ENCODE measurements at places on chromosomes 6 and 20.

DNA sequence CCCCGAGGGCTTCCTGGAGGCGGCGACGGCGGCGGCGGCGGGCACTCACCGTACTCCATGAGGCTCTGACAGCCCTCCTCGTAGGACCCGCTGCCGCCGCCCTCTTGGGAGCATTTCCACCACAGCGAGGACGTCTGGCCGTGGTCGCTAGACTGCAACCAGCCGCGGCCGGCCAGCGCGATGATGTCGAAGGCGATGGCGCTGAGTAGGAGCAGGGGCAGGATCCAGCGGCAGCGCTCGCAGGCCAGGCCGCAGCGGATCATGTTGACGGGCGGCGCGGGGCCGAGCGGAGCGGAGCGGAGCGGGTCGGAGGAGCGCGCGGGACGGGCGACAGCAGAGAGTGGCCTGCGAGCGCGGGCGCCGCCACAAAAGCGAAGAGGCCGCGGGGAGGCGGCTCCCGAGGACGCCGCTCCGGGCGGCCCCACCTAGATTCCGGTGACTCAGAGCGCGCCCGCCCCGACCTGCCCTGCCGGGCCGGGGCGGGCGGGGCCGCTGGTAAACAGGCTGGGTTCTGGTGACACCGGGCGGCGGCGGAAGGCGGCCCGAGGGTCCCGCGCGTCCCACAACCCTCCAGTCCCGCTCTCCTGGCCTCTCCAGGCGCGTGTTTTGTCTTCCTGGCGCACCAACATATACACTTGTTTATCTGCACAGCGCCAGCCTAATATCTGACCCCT, at the start of gene PERP:
TSS of gene PERP (minus strand) at position 342 of the 674 bp plus-strand sequence. CDS start at position 263, 79 bp downstream.
- DNase-seq: peak; percentile 31

- no peak for DNase-seq
These were observed 32.5 kb upstream of the VEGFA start for GRCh38 chr6:43737272-43738081.

GRCh38 chr20:45695496-45695895, 6.3 kb upstream of the WFDC13 start:
- DNase-seq: no peak

DNA sequence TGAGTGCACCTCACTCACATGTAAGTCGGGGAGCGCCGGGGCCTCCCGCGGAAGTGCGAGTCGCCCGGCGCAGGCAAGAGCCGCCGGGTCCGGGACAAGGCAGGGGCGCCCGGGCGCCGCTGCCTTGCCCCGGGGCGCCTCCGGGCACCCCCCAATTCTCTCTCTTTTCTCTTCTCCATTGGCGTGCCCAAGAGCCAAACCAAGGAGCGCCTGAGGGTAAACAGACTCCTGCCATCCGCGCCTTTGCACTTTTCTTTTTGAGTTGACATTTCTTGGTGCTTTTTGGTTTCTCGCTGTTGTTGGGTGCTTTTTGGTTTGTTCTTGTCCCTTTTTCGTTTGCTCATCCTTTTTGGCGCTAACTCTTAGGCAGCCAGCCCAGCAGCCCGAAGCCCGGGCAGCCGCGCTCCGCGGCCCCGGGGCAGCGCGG, 36.8 kb downstream of the GNAS start:
- DNase-seq: no peak

GRCh38 chr6:113458368-113459010, 398.7 kb upstream of the MARCKS start:
- no peak for DNase-seq

DNA sequence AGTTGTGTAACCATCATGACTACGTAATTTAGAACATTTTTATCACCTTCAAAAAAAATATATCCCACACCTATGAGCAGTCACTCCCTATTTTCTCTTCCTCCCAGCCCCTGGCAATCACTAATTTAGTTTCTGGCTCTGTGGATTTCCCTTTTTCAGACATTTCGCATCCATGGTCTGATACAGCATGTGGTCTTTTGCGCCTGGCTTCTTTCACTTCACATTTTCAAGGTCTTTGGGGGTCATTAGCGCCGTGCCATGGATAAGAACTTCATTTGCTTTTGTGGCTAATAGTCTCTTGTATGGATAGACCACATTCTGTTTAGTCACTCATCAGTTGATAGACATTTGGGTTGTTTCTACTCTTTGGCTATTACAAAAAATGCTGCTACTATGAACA, 44.9 kb upstream of the DUSP22 start:
- DNase-seq: no peak

DNA sequence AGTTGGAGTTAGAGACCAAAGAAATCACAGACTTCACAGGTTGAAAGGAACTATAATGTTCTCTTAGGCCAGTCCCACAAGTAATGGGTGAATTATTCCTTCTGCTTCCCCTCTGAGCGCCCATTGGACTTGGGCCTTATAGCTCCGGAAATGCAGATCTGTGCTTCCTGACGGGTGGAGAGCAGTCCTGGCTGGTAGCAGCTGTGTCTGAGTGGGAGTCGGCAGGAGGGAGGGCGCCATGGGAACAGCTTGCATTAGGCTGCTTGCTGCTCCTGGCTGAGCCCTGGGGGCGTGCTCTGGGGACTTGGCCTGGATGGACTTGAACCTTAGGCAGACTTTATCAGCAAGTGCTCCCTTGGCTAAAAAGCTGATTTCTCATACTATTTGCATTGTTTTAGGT, 18.4 kb upstream of the NUP153 start:
- DNase-seq: no peak

DNA sequence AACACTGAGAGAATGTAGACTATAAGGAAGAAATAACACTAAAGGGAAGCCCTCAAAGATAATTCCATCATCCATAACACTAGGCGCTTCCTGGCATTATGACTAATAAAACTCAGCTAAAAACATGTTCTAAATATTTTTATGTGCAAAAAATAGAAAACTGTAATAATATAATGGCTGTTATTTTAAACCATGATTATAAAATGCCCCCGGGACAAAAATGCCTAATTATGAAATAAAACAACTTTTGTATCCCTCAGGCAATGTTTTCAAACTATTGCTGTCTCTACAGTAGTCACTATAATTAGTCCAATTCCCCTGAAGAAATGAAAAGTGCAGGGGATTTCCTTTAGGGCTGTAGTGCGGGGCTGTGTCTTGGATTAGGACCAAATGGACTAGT, 242.4 kb downstream of the RNF144B start:
- no peak for DNase-seq

DNA sequence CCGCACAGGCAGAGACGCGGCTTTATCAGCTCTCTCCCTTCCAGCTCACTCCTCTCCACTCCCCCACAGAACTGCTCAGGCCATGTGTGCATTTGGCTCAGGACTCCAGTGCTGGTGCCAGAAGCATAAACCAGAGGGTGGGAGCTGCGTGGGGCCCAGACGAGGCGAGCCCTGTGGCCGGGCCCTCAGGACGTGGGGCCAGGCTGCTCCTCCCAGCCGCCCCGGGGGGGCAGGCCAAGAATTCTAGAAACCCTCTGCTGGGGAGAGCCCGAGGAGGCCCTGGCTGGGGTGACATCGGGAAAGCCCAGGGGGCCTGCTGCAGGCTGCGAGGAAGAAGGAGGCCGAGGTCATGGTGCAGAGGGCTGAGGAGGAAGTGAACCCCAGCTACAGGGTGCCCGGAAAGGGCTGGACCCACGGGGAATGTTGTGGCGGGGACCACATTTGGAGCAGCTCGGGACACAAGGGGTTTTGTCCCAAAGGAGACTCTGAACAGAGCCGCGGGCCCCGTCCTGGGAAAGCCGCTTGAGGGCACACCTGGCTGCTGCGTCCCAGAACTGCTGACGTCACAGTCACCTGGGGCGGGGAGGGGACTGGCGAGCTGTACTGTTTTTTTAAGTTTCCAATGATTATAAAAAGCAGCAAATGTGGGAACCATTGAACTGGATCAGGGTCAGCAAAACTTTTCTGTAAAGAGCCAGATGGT, 107.1 kb downstream of the BANF2 start:
- DNase-seq: no peak

- no peak for DNase-seq
These were observed 17.0 kb downstream of the RAB32 start for GRCh38 chr6:146560607-146561006.

DNA sequence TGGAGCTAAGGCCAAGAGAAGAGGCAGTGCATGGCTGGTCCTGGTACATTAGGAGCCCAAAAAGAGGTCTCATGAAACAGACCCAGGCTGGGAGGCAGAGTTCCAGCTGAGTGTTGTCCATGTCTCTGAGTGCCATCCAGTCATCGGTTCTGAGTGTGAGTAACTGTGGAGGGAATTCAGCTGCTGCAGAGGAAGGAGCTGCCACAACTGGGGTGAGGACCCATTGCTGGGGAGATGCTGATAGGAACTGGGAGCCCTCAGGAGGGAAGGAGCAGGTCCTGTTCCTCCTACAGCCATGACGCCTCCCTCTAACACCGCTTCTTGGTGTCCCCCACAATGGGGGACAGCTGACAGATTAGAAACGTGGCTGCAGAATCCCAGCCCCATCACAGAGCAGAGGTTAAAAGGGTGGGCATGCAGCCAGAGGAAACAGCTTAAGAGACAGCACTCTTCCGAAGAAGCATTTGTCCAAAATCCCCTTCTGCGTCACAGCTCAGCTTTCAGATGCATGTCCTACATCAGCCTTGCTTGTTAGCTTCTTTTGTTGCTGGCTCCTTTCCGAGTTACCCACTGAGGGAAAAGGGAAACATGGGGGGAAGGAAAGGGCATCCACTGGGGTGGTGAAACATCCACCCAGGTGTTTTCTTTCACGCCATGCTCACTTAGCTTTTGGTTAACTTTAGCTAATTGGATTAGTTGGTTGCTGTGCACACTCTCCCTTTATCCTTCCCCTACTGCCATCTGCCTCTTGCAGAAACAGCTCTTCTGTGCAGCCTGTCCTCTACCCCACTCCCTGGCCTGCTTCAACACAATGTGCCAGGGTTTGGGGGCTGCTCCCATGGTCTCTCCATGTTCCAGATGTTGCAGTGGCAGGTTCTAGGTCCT, 239.2 kb downstream of the SYNDIG1 start:
- no peak for DNase-seq

GRCh38 chr6:56497240-56497639, 145.4 kb downstream of the DST start:
- no peak for DNase-seq

GRCh38 chr20:1784586-1784985, 110.6 kb upstream of the SIRPA start:
- DNase-seq: no peak

DNA sequence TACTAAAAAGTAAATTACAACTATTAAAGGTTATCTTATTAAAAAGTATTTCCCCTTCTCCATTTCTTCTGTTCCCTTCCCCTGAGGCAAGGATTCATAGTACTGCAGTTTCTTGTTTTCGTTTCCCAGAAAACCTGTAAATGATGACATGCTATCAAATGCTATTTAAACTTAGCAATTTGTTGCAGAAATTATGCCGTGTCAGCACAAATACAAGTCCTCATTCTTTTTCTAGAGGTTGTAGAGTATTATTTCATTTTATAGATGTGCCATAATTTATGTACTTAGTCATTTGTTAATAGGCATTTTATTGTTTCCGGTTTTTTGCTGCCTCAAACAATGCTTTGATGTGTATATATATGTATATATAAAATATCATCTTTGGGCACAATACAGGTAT, 268.4 kb downstream of the PLCB1 start:
- DNase-seq: no peak

GRCh38 chr6:45394586-45395095, 16.9 kb upstream of the SUPT3H start:
- no peak for DNase-seq

GRCh38 chr6:144585217-144585814, 300.2 kb downstream of the UTRN start:
- DNase-seq: no peak

DNA sequence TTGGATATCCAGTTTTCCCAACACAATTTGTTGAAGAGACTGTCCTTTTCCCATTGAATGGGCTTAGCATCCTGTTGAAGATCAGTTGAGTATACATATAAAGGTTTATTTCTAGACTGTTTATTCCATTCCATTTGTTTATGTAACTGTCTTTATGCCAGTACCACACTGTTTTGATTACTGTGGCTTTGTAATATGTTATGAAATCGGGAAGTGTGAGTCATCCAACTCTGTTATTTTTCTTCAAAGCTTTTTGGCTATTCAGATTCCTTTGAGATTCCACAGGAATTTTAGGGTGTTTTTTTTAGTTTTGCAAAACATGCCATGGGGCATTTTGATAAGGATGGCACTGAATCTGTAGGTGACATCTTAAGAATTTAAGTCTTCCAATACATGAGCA, 188.3 kb downstream of the BMP7 start:
- no peak for DNase-seq

DNA sequence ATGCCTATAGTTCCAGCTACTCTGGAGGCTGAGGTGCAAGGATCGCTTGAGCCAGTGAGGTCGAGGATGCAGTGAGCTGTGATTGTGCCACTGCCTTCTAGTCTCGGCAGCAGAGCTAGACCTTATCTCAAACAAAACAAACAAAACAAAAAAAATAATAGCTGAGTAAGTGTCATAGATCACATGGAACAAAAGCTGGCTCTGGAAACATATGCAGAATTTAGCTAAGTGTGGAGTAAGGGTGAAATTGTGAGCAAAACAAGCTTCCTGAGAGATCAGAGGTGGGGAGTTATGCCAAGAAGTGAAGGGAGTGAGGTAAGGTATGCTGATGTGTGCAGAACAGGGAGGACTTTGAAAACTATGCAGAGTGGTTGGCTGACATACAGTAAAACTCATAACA, 18.7 kb downstream of the SGK1 start:
- DNase-seq: no peak

DNA sequence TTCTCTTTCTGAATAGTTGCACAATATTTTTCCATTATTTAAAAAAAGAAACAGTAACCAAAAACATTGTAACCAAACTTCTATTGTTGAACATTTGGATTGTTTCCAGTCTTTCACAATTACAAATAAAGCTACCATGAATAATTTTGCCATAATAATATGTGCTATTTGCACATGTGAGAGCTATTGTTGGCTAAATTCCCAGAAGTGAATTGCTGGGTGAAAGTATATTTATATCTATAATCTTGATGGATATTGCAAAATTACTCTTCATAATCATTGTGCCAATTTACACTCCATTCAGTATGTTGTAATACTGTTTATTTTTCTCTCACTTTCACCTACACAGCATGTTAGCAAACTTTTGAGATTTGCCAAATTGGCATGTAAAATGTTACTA, 36.6 kb upstream of the SLC22A16 start:
- no peak for DNase-seq

DNA sequence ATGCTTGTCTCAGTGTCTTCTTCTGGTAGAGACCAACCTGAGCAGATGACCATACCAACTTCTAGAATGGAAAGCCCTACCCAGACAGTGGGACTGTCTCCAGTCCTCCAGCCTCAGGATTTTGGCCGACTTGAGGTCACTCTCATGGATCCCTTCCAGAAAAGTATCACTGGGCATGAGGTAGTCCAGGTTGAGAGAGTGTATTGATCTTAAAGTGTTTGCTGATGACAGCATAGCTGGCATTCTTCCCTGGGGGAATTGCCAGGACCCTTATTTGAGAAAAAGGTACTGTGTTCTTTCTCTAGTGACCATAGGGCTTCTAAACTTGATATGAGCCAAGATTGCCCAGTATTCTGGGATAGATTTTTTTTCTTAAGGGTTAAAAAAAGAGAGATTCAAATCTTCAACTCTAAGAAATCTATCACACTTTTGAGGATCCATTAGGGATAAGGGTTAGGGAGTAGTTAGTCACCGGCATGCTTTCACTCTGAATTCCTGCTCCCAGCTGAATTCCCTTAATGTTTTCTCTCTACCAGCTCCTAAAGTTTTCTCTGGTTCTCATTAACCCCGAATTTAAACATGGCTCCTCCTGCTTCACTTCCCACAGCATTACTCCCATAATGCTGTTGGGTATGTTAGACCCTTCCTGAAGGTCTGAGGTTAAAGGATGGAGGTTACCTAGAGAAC, 73.6 kb upstream of the FLRT3 start:
- no peak for DNase-seq

- DNase-seq: no peak
These were observed 101.6 kb downstream of the LINC00237 start for GRCh38 chr20:21004386-21005076.

Data from stimulated activated CD8-positive, alpha-beta memory T cell treated with anti-CD3 and anti-CD28 coated beads, Interleukin-15, amount 100 ng/mL, for 1 hour (primary cell).